ENCODE measurements at places on chromosomes 6 and 20.

DNA sequence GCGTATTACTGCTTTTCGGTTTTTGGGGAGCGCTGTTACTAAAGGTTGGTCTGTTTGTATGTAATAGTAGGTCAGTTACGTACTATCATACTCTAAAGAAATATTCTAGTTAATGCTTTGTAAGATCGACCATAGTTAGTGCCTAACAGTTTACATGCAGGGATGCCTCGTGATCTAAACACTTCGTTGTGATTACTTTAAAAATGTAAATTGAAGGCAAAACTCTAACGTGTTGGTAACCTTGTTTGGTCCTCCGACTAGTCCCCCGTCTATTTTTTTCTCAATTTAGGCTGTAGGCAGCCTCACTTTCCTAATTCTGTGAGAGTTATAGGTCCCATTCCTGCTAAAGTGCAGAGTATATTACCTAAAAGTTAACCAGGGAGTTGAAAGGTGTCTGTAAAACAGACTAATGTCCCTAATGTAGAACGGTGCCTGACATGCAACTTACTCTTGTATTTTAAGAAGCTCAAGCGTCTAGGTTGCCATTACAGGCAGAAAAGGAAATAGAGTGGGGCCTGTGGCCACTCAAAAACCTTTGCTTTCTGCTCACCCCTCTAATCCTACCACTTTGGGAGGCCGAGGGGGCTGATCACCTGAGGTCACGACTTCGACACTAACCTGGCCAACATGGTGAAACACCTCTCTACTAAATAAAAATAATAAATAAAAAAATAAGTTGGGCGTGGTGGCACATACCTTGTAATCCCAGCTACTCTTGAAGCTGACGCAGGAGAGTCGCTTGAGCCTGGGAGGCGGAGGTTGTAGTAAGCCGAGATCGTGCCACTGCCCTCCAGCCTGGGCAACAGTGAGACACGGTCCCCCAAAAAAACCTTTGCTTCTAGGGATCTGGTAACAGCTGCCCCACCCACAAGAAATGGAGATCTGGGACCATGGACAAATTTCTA, 37.8 kb downstream of the HFE start:
- DNase-seq = peak; percentile 42

- DNase-seq = no peak
Measured at GRCh38 chr6:141388666-141389065, 744.1 kb upstream of the GJE1 start.

DNA sequence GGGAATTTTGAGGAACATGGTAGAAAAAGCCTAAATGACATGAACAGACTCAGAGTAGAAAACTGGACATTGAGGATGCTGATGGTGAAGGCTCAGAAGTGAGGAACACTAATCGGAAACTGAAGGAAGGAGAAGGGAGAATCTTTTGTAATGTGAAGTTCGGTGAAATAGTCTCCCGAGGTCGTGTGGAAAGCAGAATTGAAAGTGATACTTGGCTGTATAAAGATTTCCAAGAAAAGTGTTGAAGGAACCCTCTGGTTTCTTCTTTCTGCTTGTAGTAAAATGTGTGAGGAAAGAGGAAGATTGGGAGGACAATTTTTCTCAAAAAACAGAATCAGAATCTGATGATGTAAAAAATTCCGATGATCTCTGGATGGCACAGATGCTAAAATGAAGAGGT, 115.4 kb downstream of the LAMP5 start:
- no peak for DNase-seq

- DNase-seq = no peak
Measured at GRCh38 chr20:33693289-33693688, 7.1 kb upstream of the E2F1 start.

DNA sequence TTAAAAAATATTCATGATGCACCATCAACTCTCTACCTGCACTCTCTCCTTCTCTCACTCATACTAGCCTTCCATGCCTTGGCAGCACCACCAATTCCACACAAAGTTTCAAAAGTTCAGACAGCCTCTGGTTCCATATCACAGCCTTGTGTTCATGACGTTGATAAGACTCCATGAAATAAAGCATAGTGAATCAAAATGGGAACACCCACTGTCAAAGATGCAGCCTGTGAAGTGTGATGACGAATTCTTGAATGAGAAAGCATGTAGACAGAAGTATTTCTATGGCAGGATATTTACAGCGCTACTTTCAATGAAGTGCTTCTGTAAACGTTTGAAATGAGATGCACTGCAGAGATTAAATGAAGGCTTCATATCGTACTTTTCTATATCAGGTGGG, 77.3 kb upstream of the FERMT1 start:
- DNase-seq = no peak

DNA sequence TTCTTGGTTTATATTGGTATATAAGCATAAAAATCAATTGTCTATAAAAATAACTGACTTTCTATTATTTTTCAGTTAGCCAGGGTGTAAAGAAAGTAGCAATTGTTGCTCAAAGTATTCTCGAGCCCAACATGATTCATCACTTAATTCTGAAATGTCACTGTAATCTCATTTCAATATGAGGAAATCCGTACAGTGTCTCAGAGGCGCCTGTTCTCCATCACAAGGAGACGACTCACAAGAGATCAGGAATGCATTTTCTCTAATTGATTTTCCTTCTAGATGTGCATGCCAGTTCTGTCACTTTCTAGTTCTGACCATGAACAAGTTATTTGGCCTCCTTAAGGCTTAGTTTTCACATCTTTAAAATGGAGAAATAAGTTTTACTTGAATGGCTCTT, 753.1 kb downstream of the MAFB start:
- DNase-seq = peak; percentile 64

DNA sequence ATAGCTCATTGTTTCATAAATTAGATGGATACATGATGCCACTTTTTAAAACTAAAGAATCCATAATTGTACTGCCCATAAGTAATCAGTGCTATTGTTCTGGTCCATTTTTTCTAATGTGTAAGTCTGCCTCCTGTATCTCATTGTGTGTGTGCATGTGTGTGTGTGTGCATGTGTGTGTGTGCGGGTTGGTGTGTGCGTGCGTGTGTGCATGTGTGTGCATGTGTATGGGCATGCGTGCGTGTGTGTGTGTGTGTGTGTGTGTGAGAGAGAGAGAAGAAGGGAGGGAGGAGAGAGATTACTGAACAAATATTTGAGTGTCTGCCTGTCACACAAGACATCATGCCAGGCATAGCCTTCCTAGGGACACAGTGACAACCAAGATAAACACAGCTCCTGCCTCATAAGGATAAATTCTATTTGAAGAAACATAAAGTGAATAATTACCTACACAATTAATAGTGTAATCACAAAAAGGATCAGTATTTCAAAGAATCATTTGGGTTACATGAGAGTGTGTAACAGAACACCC, 33.2 kb upstream of the RPS6KA2 start:
- DNase-seq = no peak

GRCh38 chr20:54195483-54196472, 12.1 kb upstream of the PFDN4 start:
- DNase-seq = peak; percentile 14

DNA sequence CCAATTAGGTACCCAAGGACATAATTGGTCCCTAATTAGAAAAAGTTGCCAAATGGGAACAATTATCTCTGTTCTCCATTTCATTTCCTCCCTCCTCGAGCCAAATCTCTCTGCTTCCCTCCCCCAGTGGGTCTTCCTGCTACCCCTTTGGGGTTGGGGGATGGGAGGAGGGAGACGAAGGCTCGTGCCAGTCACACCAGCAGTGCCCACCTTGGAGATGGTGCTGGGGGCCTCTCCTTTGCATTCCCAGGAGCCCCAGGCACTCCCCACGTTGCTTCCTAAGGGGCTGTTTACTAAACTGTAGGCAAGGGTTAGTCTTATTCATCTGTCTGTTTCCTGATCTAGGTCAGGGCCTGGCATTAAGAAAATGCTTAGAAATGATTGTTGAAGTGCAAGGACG, 33.1 kb downstream of the MDFI start:
- no peak for DNase-seq
